ENCODE measurements at places on chromosomes 5 and 9.

DNA sequence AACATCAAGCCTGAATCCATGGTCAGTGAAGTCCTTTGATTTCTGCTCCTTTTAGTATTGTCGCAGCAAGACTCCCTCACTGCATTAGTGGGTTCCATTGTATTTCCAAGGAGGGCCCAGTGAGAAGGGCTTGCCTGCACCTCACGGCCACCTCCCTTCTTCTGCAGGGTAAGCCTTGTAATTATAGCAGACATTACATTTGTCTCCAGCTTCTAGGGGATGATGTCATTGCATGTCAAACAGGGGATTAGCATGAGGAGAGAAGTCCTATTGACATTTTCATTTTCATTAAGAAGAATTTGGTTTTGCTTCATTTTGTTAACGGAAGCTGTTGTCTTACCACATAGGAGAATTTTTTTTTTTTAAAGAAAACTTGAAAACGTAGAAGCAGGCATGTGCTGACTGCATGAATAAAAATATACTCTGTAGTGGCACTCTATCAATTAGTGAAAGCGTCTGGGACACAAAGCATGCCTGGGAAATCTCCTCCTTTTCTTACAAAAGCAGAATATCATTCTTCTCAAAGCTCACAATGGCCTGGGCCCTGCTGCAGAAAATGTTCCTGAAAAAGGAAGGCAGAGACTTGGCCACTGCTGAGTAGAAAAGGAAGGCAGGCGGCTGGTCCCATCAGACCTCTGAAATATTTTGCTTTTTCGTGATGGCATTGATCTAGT is 27.1 kb downstream of the MAP1B start:
- no peak for DNase-seq

GRCh38 chr9:94085062-94085639 is 887 bp downstream of the PTPDC1 start:
- no peak for DNase-seq

- DNase-seq: no peak
These were observed 48.2 kb upstream of the MTMR12 start for GRCh38 chr5:32360906-32361305.

DNA sequence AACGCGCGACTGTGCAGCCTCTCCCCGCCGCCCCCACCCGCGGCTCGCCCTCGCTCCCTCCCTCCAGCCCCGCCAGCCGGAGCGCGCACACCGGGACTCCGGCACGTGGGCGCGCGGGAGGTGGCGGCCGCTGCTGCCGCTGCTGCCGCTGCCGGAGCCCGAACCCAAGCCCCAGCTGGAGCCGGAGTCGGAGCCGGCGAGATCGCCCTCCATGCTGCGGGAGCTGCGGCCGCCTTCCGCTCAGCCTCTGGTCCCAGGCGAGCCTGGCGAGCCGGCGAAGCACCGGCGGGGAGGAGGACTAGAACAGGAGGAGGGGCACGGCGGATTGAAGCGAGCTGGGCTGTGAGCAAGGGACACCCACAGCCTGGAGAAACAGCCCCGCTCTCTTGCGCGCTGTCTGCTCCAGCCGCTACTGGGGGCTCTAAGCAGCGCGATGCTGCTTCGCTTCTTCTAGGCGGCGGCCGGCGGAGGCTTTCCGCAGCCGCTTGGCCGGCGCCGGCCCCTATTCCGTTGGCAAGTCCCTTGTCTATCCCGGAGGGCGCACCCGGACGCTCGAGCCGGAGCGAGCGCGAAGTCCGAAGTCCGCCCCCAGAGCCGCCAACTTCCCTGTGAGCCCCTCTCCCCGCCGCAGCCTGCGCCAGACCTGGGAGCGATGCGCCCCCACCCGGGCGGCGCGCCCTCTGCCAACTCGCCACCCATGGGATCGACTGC is 598.7 kb upstream of the SGCD start:
- DNase-seq: no peak

DNA sequence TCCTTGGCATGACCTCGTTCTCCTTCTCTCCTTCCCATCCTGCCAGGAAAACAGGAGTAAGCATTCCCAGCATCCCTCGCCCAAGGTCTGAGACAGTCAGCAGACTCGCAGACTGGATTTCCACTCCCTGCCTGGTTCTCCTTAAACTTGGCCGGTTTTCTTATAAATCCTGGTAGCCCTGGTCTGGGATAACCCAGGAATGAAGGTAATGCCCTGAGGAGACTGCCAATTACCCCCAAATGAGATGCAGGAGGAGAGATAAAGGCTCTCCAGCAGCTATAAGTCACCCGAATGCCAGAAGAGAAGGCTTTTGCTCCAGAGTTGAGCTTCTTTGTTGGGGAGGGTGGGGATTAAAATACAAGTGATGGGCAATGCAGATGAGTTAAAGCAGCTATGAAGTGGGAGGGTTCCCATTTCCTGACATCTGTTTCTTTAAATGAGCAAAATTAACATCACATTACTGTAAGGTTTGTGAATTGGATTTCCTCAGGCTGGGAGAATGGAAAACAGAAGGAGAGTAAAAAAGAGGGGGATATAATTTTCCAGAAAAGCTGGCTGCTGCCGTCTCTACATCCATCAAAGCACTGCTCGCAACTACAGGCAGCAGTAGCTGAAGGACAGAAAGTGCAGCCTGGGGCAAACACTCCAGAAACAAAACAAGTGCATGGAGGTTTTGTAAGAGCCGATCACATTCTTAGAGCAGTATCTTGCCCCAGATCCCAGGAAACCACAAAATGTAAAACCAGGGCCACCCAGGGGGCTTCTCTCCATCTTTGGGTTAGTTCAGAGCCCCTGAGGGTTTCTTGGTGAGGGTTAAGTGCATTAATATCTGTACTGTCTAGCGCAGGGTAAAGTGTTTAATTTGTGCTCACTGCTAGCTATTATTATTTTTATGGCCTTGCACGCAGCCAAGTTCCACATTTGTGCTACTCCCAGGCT is 177.6 kb upstream of the PANK3 start:
- DNase-seq: no peak

- DNase-seq: no peak
These were observed 74.3 kb upstream of the STXBP1 start for GRCh38 chr9:127537792-127538191.

- DNase-seq: no peak
These were observed 32.5 kb upstream of the GNA14 start for GRCh38 chr9:77680581-77680980.

DNA sequence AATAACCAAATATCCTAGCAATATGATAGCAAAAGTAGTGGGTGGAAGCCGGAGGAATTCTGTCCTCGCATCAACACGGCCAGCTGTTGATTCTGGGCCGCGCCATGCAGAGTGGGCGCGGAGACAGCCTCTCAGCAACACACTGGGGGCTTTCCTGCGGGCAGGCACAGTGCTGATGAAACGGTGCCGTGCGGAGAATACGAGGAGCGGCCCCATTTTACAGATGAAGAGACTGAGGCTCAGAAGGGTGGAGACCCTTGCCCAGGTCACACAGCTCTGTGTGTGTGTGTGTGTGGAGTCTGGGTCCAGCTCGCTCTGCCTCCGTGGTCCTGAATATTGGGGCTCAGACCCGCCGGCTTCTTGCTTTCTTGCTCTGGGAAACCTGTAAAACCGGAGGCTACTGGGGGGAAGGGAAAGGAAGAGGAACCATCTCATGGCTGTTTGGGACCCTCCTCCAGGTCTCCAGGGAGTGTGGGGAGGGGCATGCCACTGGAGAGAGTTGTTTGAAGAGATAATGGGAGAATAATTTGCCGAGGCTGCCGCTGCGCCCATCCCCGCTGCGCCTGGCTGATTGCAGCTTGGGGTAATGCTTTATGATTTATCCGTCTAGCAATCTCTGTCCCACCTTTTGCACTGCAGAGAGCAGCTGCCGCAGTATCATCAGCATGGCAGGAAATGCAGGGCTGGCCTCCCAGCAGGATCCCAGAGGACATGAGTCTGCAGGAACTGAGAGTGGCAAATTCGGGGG is 36.6 kb downstream of the NCS1 start:
- no peak for DNase-seq

DNA sequence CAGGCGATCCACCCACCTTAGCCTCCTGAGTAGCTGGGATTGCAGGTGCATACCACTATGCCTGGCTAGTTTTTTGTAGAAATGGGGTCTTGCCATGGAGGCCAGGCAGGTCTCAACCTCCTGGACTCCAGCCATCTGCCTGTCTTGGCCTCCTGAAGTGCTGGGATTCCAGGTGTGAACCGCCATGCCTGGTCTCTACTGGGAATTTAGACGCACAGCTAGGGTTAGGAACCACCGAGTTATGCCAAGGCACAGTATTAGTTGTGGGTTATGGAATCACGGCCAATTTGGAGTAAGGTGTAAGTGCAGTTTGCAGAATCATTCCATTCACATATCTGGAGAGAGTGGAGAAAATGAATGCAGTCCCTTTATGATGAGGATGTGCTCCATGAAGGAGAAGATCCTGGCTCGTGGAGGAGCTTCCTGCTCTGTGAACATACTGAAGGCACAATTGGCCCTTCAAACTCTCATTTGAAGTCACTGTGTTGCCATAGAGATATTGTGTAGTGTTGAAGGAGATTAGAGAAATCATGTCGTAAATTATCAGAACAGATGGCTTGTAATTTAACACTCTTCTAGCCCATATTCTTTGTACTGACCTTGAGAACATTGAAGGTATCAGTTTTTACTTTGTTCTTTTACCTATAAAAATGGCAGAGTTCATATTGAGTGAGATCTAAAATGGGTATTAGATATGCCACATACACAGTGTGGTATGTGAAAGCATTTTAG is 18.8 kb downstream of the TRIO start:
- no peak for DNase-seq

GRCh38 chr9:69172895-69173294 is 1.2 kb upstream of the TJP2 start:
- no peak for DNase-seq

DNA sequence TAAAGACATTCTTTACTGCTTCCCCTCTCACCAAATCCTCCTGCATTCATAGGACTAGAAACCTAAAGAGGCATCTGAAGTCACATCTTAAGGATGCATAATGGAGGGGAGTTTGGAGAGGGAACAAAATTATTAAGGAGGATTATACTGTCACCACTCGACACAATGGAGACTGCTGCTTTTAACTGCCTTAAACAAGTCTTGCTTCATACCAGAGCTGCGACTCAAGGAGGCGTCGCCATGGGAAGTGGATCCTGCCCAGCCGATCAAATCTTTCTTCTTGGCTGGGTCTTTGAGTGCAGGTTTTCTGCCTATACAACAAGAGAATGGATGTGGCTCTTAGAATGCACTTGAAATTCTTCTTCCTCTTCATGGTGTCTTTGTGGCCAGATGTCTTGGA is 66.7 kb upstream of the FOXE1 start:
- DNase-seq: no peak

DNA sequence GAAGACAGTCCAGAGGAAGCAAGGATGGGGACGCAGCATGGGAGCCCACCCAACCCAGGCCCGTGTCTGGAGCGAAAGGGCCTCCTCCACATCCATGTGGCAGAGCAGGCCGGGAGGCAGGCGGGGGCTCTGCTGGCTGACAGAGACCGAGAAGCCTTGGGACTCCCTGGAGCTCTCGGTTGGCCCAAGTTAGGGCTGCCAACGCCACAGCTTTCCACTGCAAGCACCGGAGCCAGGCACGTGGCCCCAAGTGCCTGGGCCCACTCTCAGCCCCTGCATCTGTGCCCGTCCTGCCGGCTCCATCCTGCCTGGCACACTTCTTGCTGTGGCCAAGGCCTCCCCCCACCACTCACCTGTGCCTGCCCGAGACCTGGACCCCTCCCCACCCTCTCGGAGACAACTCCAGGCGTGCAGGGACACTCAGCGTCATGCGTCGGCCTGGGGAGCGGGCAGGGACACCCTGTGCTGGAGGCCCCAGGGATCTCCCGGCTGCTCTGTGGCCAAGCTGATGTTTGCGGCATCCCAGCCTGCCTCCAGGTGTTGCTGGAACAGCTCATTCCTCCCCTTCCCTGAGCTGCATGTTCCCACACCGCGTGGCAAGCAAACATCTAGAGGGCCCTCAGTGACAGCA is 31.5 kb downstream of the SLC6A3 start:
- no peak for DNase-seq

DNA sequence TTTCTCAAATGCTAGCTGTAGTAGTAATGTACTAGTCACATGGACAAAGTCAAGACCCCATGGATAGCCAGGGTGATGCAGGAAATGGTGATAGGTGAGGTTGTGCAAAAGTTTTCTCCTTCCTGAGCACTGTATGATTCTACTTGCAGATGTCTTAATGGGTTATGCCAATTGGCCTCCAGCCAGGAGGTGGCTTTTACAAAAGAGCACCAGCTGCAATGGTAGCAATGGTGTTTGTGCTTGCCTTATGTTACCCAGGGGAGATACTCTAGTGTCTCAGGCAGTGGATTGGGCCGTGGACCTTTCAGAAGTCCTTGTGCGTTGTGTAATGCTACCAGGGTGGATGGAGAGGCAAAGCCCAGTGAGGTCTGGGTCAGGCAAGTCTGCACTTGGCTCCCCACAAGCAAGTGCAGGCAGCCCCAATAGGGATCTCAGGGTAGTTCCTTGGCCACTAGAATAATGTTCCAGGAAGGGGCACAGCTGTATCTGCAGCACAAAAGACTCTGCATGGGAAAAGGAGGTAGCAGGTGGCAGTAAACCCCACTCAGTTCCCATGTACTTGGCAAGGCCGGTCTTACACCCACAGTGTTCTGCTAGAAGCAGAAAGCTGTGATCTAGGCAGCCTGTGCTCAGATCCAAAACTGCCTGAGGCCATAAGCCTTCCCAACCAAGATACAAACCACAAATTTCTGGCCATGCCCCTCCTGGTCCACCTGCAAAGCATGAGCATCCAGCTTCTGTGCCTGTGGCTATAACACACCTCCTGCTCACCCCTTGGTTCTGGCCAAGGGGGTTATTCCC is 46.4 kb upstream of the EDIL3 start:
- DNase-seq: no peak

Measured in activated CD8-positive, alpha-beta memory T cell treated with anti-CD3 and anti-CD28 coated beads for 4 hours (primary cell).